ENCODE measurements at places on chromosomes 1 and 21. TPM values are rescaled to one million over a fixed set of nuclear protein-coding genes. Genes with fewer than 3 reads are reported as not detected.

- peak; percentile 8 for DNase-seq
- no peaks in the 10 kb centered on the region for H3K4me1 ChIP-seq
- no peak overlapping the region for H3K27ac ChIP-seq
- H3K4me3 ChIP-seq, result no peak overlapping the region
- H3K36me3 ChIP-seq, result no peaks in the 10 kb centered on the region
- H3K27me3 ChIP-seq, result no peaks in the 10 kb centered on the region
These were observed 831 bp downstream of the TIPRL start for GRCh38 chr1:168179438-168180147.

- no peaks in the 10 kb centered on the region for H3K27me3 ChIP-seq
- H3K4me3 ChIP-seq, result no peak overlapping the region
- peak; percentile 46 for DNase-seq
- peak overlapping the region; percentile 8 for H3K27ac ChIP-seq
These were observed 735 bp downstream of the TTC13 start for GRCh38 chr1:230977761-230978490.

- no peaks in the 10 kb centered on the region for H3K27me3 ChIP-seq
- peak; percentile 45 for DNase-seq
- H3K27ac ChIP-seq, result peak overlapping the region; percentile 6
- peaks cover 80% of the 10 kb centered on the region for H3K36me3 ChIP-seq
- no peak overlapping the region for H3K4me3 ChIP-seq
These were observed 7.6 kb downstream of the TAGLN2 start for GRCh38 chr1:159917533-159918351.

GRCh38 chr1:192905049-192905448 lies 96.2 kb downstream of the RGS2 start:
- H3K4me3 ChIP-seq, result no peak overlapping the region
- H3K4me1 ChIP-seq, result no peaks in the 10 kb centered on the region
- no peaks in the 10 kb centered on the region for H3K36me3 ChIP-seq

DNA sequence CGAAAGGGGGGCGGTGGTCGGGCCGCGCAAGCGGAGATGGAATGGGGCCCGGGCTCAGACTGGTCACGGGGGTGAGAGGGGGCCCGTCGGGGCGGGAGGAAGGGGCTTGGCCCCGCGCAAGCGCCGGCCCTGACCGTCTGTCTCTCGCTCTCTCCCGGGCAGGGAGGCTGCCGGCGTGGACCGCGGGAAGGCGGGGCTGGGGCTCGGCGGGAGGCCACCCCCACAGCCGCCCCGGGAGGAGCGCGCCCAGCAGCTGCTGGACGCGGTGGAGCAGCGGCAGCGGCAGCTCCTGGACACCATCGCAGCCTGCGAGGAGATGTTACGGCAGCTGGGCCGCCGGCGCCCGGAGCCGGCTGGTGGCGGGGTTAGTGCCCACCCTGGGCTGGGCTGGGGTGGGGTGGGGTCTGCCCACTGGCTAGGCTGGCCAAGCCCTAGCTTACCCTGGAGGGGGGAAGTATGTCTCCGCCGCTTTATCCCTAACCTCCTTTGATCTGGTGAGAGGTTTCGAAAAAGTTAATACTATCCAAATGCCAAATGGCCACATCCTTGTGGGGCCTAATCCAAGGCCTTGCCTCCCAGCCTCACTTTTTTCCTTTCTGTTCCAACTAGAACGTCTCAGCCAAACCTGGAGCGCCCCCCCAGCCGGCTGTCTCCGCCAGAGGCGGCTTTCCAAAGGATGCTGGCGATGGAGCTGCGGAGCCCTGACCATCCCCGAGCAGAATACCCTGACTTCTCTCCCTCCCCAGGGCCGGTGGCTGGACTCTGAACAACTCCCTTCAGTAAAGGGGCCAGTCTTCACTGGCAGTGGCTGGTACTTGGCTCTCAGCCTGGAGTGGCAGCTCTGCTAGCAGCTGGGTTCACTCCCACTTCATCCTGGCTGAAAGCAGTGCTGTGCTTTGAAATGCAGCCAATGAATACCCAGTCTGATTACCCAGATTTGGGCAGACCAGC lies 636 bp upstream of the YRDC start:
- H3K27me3 ChIP-seq, result no peaks in the 10 kb centered on the region
- H3K27ac ChIP-seq, result peak overlapping the region; percentile 96
- peak; percentile 82 for DNase-seq
- peak overlapping the region; percentile 95 for H3K4me3 ChIP-seq
- H3K4me1 ChIP-seq, result peaks cover 13% of the 10 kb centered on the region

- H3K4me3 ChIP-seq, result no peak overlapping the region
- no peaks in the 10 kb centered on the region for H3K4me1 ChIP-seq
- H3K36me3 ChIP-seq, result peaks cover 4% of the 10 kb centered on the region
- no peak overlapping the region for H3K27ac ChIP-seq
These were observed 38.7 kb downstream of the PHC2 start for GRCh38 chr1:33392206-33392605.

DNA sequence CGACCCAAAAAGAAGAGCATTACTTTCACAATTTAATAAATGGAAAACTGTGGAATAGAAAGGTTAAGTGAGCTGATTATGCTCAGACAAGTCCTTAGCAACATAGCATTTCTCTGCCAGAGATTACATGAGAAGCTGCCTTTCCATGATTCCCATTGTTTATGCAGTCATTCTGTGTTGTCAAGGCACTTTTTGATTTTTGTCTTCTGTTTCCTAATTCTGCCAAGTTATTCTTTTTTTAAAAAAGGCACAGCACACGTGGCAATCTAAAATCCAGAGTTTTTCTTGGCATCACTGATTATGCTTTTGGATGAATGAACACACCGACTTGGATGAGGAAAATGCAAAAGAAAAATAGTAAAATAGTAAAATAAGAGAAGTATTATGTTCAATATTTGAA lies 185.0 kb downstream of the RGS7 start:
- no peak for DNase-seq
- H3K4me1 ChIP-seq, result no peaks in the 10 kb centered on the region
- no peak overlapping the region for H3K27ac ChIP-seq
- no peaks in the 10 kb centered on the region for H3K36me3 ChIP-seq

DNA sequence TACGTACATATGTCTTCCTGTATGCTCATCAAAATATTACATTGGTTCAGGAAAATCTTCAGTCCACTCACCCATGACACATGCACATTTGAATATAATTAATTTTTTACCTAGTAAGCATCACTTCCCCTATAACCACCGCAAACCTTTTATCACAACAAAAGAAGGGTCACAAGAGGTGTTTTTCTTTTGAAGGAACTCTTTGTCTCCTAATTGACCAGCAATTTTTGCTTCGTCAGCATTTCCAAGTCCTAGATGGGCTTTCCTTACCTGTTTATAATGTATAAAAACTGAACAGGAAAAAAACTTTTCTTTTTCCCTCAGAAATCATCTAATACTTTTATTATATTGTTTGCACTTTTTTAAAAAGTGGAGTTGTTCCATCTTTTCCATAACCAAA lies 631.3 kb downstream of the PLA2G4A start:
- H3K4me1 ChIP-seq, result no peaks in the 10 kb centered on the region
- H3K27me3 ChIP-seq, result no peaks in the 10 kb centered on the region
- H3K36me3 ChIP-seq, result no peaks in the 10 kb centered on the region
- H3K4me3 ChIP-seq, result no peak overlapping the region
- H3K27ac ChIP-seq, result no peak overlapping the region

- H3K36me3 ChIP-seq, result peaks cover 6% of the 10 kb centered on the region
- no peak for DNase-seq
- no peak overlapping the region for H3K4me3 ChIP-seq
- H3K27me3 ChIP-seq, result peaks cover 13% of the 10 kb centered on the region
- H3K4me1 ChIP-seq, result peaks cover 18% of the 10 kb centered on the region
- H3K27ac ChIP-seq, result peak overlapping the region; percentile 15
These were observed 40.6 kb upstream of the ZBTB40 start for GRCh38 chr1:22410928-22411495.

DNA sequence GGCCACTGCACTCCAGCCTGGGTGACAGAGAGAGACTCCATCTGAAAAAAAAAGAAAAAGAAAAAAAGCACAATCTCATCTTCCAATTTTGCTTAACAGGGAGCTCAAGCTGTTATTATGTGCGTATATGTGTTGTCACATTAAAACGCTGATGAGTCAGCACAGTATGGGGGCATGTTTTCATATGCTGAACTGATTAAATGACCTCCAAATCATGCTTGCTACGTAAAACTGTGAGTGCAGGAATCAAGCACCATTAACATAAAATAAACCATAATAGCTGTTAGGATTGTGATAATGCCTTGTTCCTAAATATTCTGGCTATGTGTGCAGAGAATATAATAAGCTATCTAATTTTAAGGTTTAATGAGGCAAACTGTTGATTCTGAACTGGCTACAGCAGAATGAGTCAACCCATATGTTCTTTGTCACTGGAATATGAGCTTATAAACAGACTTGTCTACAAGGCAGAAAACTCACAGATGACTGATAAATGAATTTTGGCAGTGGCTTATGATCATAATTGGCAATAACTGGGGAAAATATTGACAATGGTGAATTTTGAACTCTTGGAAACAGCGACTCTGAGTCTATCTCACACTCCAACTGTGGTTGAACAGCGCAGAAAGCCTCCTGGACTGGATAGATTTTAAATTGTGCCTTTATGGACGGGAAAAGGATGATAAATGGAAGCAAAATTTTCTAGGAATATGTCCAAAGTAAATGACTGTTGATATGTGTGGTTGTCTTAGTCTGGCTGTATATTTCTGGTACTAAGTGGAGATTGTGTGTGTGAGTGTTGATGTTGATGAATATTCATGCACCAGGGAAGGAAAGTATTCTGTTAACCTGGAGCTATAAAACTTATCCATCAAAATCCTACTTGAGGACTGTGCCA lies 75.5 kb downstream of the VCAM1 start:
- no peak overlapping the region for H3K27ac ChIP-seq
- no peaks in the 10 kb centered on the region for H3K27me3 ChIP-seq
- no peaks in the 10 kb centered on the region for H3K36me3 ChIP-seq
- no peak overlapping the region for H3K4me3 ChIP-seq
- no peak for DNase-seq
- H3K4me1 ChIP-seq, result peaks cover 6% of the 10 kb centered on the region

- H3K36me3 ChIP-seq, result peaks cover 6% of the 10 kb centered on the region
- DNase-seq, result no peak
- H3K4me3 ChIP-seq, result no peak overlapping the region
- no peak overlapping the region for H3K27ac ChIP-seq
These were observed 33.3 kb downstream of the PTPRF start for GRCh38 chr1:43563876-43564539.

DNA sequence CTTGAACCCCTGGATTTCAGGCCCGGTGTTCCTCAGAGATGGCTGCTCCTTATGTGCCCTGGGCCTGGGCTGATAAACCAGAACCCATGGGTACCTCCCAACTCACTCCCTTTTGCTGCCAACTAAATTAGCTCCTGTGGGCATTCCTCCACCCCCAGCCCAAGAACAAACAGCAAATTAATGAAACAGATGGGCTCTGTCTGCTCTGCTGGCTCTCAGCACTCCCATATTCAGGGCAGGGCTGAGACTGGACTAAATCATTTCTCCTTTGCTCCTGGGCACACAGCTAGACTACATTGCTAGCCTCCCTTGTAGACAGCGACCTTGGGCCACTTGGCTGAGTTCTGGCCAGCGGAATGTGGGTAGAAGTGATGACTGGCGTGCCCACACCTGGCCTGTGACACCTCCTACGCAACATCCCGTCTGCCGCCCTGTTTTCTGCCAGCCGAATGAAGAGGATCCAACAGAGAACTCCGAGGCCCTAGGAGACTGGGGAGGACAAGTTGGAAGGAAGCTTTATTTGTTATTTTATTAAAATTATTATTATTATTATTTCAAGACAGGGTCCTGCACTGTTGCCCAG lies 101.9 kb upstream of the DISP3 start:
- DNase-seq, result no peak
- H3K27ac ChIP-seq, result no peak overlapping the region
- peaks cover 71% of the 10 kb centered on the region for H3K27me3 ChIP-seq
- H3K4me1 ChIP-seq, result no peaks in the 10 kb centered on the region
- no peaks in the 10 kb centered on the region for H3K36me3 ChIP-seq

GRCh38 chr1:79874289-79874688 lies 867.8 kb upstream of the ADGRL4 start:
- H3K4me1 ChIP-seq, result no peaks in the 10 kb centered on the region
- no peaks in the 10 kb centered on the region for H3K27me3 ChIP-seq

DNA sequence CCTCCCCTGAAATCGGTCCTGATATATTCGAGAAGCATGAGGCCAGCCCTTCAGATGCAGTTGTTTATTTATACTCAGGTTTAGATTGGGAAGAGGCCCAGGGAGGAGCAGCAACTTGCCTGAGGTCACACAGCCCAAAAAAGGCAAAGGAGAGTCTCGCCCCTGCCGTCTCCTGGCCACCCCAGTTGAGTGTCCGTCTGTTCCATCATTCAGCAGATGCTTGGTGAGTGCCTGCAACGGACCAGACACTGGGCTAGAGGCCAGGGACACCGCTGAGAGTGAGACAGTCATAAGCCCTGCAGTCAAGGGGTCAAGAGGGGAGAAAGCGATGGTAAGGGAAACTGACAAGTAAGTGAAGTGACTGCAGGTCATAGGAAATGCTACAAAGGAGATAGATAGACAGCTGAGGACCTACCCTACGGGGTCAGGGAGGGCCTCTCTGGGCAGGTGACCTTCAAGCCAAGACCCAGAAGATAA lies 15.4 kb upstream of the SELENON start:
- no peak for DNase-seq
- no peak overlapping the region for H3K27ac ChIP-seq
- H3K36me3 ChIP-seq, result no peaks in the 10 kb centered on the region

- no peak overlapping the region for H3K27ac ChIP-seq
- H3K27me3 ChIP-seq, result no peaks in the 10 kb centered on the region
- no peak for DNase-seq
- peaks cover 26% of the 10 kb centered on the region for H3K4me1 ChIP-seq
- no peaks in the 10 kb centered on the region for H3K36me3 ChIP-seq
- no peak overlapping the region for H3K4me3 ChIP-seq
These were observed 26.8 kb downstream of the PPP2R5A start for GRCh38 chr1:212311836-212312497.

GRCh38 chr1:209721323-209721722 lies 16.7 kb downstream of the HSD11B1 start:
- no peak overlapping the region for H3K27ac ChIP-seq
- no peaks in the 10 kb centered on the region for H3K36me3 ChIP-seq
- no peaks in the 10 kb centered on the region for H3K4me1 ChIP-seq
- H3K4me3 ChIP-seq, result no peak overlapping the region
- no peak for DNase-seq
- H3K27me3 ChIP-seq, result peaks cover 13% of the 10 kb centered on the region

GRCh38 chr21:20789729-20790500 lies 208.3 kb upstream of the NCAM2 start:
- DNase-seq, result no peak
- no peaks in the 10 kb centered on the region for H3K4me1 ChIP-seq
- no peak overlapping the region for H3K27ac ChIP-seq
- H3K4me3 ChIP-seq, result no peak overlapping the region

Gene TMEM61
- total RNA-seq, result 0.45 TPM

Gene DLGAP3
- total RNA-seq, result 1.0 TPM

Gene NTNG1
- total RNA-seq, result 1.5 TPM

Gene UROD
- total RNA-seq, result 50.3 TPM

Gene CR1
- not detected for total RNA-seq

Data from Calu3 (cell line).